ENCODE measurements at places on chromosomes 4 and X. TPM values are rescaled to one million over a fixed set of nuclear protein-coding genes. Genes with fewer than 3 reads are reported as not detected.

PHKA1 gene
- total RNA-seq: 3.6 TPM

ZCCHC12 gene
- under 0.01 TPM for total RNA-seq

FGFBP2 gene
- total RNA-seq: not detected

HERC5 gene
- 0.57 TPM for total RNA-seq

AVPR2 gene
- total RNA-seq: not detected

ZNF157 gene
- total RNA-seq: not detected

SPP1 gene
- total RNA-seq: 1.3 TPM

PAGE5 gene
- total RNA-seq: 1.4 TPM

ARSD gene
- total RNA-seq: 22.2 TPM

PCYT1B gene
- 0.46 TPM for total RNA-seq

UGT2B17 gene
- total RNA-seq: not detected

GLOD5 gene
- total RNA-seq: not detected

PYURF gene
- total RNA-seq: 72.4 TPM

POLN gene
- total RNA-seq: 2.3 TPM

RAB39B gene
- total RNA-seq: 0.85 TPM

FRG1 gene
- 21.5 TPM for total RNA-seq

PITX2 gene
- total RNA-seq: 11.0 TPM

SYNPO2 gene
- total RNA-seq: 17.9 TPM

SPOCK3 gene
- 0.43 TPM for total RNA-seq

SMIM10L2A gene
- total RNA-seq: 0.28 TPM

CFAP47 gene
- under 0.01 TPM for total RNA-seq

ERVMER34-1 gene
- under 0.01 TPM for total RNA-seq

SCD5 gene
- total RNA-seq: 12.9 TPM

TNIP3 gene
- total RNA-seq: 0.28 TPM

BCLAF3 gene
- total RNA-seq: 6.1 TPM

TMEM255A gene
- total RNA-seq: not detected
